ENCODE measurements at places on chromosomes 1 and 21.

GRCh38 chr1:54547601-54548388, at the start of gene ACOT11:
ACOT11 (plus strand) TSS chr1:54548228; CDS start chr1:54548310, 82 bp downstream.
- DNase-seq = no peak

- no peak for DNase-seq
These were observed 6.0 kb upstream of the TNFRSF25 start for GRCh38 chr1:6471970-6472368.

DNA sequence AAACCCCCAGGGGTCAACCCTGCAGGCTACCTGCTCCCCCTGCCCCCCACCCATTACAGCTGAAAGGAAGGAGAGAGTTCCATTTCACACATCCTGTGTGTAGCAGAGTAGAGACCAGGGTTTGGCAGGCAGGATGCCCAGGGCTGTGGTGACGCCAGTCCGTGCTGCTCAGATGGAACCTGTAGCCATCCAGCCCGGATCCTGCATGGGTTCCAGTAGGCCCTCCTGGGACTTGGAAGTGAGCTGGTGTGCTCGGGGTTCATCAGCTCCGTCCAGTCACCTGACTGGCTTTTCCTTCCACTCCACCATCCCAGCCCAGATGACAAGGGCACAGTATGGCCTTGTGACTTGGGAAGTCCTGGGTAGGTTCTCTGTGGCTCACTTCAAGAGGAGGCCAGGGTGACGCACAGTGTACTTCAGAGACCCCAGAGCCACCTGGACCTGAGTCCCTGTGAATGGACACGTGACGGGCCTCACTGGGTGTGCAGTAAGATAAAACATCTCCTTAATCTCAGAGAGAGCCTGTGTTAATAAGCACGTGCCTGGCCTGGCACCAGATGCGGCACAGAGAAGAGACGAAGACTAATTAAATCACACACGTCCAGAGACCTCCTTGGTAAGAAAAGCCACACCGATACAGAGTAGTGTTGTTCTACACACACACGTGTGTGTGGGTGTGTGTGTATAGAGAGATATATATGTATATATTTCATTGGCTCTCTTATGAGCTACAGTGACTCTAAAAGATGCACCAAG, 16.0 kb downstream of the ITPKB start:
- DNase-seq = no peak

DNA sequence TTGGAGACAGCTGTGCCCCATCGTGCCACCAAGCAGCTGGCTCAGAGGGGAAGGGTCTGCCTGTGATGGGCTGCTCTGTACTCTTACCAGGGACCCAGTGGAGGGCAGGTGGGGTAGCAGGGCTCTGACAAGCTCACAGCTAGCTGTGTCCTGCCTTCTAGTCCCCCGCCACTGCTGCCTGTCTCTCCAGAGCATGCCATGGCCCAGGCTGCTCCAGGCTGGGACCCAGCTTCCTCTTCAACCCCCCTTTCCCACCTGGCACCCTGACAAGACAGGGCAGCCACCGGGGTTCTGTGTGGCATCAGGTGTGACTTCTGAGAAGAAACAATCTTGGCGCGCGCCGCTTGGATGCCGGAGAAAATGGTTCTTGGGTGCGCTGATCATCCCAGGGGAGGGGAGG, 92.3 kb upstream of the ACTL8 start:
- DNase-seq = no peak

GRCh38 chr1:232473324-232473723, 156.6 kb downstream of the SIPA1L2 start:
- DNase-seq = no peak

- no peak for DNase-seq
These were observed 156.7 kb downstream of the SYT2 start for GRCh38 chr1:202553560-202554038.

DNA sequence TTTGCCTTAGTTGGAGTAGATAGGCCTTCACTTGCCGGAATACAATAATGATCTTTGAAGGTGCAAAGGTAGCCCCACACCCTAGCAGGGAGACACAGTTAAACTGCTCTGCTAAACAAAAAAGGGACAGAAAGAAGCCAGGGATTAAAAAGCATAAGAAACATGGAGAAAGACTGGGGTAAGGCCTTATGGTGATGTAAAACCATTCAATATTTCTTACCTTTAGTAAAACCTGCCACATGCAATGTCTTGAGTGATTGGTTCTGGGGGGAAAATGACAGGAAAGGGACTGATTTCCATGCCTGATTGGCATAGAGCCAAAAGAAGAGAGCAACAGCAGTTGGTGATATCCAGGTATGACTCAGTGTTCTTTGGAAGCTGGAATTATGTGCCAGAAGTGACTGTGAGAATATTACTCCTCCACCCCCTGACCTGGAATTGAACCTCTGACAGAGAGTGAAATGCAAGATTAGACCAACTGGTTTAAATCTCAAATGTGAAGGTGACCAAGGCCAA, 8.1 kb downstream of the DNASE2B start:
- no peak for DNase-seq

- DNase-seq = no peak
These were observed 9.0 kb upstream of the SH3GLB1 start for GRCh38 chr1:86695400-86695799.

DNA sequence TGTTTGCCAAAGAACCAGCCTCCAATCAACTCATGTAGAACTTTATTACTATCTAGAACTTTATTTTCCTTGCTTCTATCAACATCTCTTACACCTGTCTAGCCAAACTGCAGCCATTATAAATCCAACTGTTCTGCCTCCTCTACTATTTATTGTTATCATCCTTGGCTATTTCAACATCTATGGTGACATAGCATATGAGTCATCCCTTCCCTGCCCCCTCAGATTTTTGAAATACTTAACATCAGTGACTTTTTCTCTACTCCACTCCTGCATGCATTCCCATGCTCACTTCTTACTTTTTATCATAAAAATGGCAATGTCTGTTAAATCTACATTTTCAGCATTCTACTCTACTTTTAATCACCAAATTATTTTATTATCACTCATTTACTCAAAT, 544.9 kb upstream of the NEGR1 start:
- DNase-seq = no peak

DNA sequence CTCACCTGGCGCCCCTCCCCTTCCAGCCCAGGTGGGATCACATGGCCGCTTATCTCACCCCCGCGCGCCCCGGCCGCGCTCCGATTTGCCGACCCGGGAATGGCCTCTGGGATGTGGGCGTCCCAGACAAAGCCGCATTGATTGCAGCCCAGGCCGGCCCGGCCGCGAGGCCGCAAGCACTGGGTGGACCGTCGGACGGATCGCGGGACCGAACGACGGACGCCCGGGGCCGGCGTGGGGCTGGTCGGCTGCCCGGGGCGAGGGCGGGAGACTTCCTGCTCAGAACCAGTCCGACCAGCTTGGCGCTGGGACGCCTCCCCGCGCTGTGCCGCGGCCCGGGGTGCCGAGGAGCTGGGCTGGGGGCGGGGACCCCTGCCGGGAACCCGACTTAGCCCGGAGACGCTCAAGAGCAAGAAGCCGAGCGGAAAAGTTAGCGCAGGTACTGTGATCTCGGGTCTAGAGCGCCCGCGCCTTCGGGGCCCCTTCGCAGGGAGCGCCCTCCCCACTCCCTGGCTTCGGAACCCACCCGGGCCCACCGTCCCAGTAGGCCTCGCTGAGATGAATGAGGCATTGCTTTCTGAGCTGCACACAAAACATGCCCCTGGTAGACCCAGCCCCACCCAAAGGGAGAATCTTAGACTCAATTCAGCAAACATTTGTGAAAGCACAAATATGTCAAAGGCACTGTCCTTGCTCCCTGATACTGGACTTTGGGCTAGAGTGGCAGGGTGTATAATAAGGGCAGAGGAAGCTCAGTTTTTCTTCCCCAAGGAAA, 415 bp upstream of the LAD1 start:
- DNase-seq = no peak

- DNase-seq = no peak
These were observed 18.5 kb downstream of the CHIT1 start for GRCh38 chr1:203210988-203211387.

DNA sequence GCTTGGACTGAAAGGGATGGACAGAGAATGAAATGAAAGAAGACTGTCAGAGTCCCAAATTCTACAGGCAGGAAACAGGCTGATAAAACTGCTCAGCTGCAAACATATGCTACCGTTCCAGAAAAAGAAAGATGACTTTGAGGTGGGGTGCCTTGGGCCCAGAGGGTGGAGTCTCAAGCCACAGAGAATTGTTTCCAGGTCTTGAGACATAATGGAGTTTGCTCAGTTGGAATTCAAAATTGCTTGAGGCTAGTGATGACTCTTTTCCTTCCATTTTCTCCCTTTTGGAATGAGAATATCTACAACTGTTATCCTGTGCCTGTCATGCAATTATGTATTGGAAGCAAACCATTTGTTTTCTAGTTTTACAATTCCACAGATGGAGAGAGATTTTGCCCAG, 23.6 kb upstream of the PSEN2 start:
- no peak for DNase-seq

GRCh38 chr1:67560580-67561255, 124.3 kb upstream of the GADD45A start:
- DNase-seq = no peak

GRCh38 chr1:14959059-14959694, 194.4 kb upstream of the TMEM51 start:
- DNase-seq = no peak

- no peak for DNase-seq
These were observed 130.7 kb downstream of the GIPC2 start for GRCh38 chr1:78176448-78176847.

GRCh38 chr1:211318576-211319280, 7.9 kb upstream of the TRAF5 start:
- no peak for DNase-seq

GRCh38 chr21:26849428-26850115, 4.4 kb upstream of the ADAMTS1 start:
- no peak for DNase-seq

- no peak for DNase-seq
These were observed 20.3 kb downstream of the FLVCR1 start for GRCh38 chr1:212878418-212878817.

DNA sequence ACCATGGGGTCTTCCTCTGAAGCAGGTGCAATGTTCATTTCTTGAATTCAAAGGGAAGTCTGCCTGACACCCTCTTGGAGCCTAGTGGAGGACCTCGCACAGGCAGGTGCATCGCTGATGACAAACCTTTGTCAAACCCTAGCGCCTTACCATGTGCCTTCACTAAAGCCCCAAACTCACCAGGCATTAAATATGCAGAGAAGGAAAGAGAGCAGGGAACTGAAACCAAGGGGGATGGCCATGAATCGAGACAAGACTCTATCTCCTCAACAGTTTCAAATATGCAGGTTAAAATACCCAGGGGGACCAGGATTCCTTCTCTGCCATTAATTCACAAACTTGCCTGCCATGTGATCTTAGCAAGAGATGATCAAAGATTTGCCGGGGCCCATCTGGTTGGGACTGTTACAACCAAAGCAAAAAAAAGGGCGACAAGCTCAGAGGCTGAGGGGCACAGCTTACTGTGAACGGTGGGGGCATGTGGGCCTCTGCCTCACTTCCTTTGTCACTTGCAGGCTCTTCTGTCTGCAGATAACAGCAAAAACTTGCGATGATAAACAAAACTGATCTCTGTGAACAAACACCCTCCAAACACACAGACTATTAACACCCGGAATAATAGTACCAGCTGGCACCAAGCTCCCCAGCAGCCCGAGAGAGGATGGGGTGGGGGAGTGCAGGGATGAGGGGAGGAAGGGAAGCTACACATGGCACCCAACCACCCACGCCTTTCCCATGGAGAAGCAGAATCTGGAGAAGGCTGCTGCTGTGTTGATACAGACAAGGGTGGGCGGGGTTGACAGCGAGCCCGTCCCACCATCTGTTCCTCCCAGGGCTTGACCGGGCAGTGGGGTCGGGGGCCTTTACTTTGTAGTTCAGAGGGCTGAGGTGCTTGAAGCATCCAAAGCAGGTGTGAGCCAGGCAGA, 33.9 kb downstream of the TMEM63A start:
- DNase-seq = no peak

GRCh38 chr1:77592906-77593305, 89.6 kb downstream of the ZZZ3 start:
- DNase-seq = no peak

DNA sequence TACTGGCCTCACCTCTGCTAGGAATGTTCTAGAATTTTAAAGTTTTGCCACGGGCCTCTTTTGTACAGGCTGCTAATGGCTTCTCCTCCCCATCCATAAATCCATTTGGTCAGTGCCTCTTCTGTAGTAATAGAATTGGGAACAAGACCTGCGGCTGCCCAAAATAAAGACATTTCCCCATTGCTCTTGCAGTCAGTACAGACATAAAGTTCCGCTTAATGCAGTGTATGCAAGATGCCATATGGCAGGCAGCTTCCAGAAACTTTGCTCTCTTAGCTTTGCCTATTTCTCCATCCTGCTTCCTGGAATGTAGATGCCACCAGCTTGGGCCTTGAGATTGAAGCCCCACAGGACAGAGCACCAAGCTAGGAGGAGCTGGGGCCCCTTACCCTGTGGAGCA, 3.7 kb upstream of the SLC2A5 start:
- DNase-seq = no peak
